Hematopoietic multipotent progenitor cell treated with erythropoietin and hydrocortisone succinate and interleukin-3 and kit ligand, for 8 days (in vitro differentiated cells): ENCODE measurements at places on chromosomes 12 and 14.

DNA sequence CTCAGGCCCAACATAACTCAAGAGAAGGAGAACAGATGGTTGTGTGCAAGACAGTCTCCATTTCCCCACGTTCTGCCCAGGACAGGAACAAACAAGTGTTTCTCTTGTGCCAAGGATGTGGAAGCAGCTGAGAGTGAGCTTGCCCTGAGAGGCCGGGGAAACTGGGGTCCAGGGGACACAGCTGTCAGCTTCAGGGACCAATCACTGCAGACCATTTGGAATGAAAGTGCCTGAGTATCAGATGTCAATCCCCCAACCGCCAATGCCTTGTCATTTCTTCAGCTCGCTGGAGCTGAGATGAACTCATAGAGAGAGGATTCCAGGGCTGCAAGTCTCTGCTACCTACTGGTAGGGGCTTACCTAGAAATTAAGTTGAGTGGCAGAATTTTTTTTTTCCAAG lies 71.9 kb upstream of the METAP2 start:
- no peak for DNase-seq

GRCh38 chr12:62215506-62215905 lies 44.7 kb upstream of the USP15 start:
- no peak for DNase-seq

- DNase-seq, result no peak
These were observed 324.1 kb upstream of the FLRT2 start for GRCh38 chr14:85205875-85206274.

DNA sequence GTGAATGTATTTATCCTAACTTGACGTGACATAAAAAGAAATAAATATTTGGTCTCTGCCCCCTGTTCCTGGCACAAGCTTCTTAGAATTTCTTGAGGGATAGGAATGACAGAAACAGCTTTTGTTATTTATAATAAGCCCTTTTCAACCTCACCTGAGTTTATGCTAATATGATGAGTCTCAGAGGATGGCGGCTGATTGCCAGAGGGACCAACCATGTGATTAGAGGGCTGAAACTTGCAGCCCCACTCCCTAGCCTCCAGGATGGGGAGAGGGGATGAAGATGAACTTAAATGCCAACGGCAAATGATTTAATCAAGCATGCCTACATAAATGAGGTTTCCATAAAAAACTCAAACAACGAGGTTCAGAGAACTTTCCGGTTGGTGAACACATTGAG lies 42.9 kb downstream of the DNAI7 start:
- no peak for DNase-seq

DNA sequence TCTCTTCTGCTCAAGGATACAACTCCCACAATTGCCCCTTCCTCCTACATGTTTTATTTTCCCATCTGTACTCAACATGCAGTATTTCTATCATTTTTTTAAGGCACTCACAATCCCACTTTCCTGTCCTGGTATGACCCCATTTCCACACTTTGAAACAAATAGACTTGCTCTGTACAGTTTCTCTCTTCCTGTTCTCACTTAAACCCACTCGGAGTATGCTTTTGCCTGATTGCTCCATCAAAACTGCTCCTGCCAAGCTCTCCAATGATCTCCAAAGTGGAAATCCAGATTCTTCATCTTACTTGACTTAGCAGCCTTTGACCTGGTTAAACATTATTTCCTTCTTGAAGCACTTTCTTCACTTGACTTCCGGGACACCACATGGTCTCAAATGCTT lies 384.5 kb downstream of the SEC23A start:
- DNase-seq, result no peak

GRCh38 chr12:3087758-3088650 lies 10.8 kb downstream of the TSPAN9 start:
- DNase-seq, result no peak
